Cardiac fibroblast (primary cell): ENCODE measurements at places on chromosomes 1 and 21.
A peak's percentile ranks its signal among the peaks of the same experiment; 100 is the strongest.

DNA sequence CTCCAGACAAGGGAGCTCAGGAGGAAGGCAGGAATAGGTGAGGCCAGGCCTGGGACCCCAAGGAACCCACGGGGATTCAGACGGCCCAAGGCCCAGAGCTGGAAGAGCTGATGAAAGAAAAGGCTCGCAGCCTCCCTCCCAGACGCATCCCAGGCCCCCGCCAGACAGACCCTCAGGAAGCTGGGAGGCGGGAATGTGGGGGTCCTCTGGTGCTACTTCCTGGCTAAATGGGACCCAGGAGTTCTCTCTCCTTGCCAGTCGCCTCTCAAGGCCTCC is 430 bp downstream of the FBXO2 start:
- DNase-seq: no peak

GRCh38 chr1:194420706-194421105 is 1234.3 kb upstream of the B3GALT2 start:
- no peak for DNase-seq

DNA sequence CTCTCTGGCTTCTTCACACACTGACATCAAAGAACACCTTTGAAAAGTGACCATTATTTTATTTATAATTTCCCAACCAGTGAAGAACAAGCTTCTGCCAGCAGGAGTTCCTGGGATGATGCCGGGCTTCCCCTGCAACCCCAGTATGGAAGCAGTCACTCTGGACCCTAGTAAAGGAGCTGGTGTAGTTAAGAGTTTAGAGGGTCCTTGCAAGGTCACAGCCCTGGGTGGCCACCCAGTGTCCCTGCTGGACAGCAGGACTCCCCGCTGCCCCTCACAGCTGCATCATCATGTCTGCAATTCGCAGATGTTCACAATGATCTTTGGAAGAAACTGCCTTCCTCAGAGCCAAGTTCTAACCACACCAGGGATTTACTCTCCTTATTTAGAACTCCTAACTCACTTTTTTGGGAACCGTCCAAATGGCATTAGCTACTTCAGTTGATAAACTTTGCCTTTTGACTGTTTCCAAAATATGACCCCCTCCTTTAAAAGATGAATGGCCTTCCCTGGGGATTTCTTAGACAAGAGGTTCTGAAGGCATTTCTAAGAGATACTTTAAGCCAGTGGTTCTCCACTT is 90.6 kb downstream of the HIVEP3 start:
- DNase-seq: peak; percentile 53

- DNase-seq: no peak
These were observed 61.6 kb upstream of the SPAG17 start for GRCh38 chr1:118246646-118247045.

GRCh38 chr1:39898191-39898590 is 3.5 kb downstream of the MYCL start:
- no peak for DNase-seq

GRCh38 chr1:11885916-11886315 is 27.2 kb upstream of the NPPB start:
- no peak for DNase-seq

GRCh38 chr1:160097911-160098851 is at the start of gene IGSF8:
TSS of gene IGSF8 (minus strand) at chr1:160098619. CDS start at chr1:160098472, 147 bp downstream.
- peak; percentile 75 for DNase-seq

- peak; percentile 41 for DNase-seq
These were observed 59.4 kb upstream of the IFI44L start for GRCh38 chr1:78560811-78561210.

GRCh38 chr1:39170731-39171667 is 33.5 kb upstream of the MACF1 start:
- DNase-seq: no peak

- peak; percentile 72 for DNase-seq
These were observed 147.2 kb downstream of the CHD1L start for GRCh38 chr1:147389532-147390184.

DNA sequence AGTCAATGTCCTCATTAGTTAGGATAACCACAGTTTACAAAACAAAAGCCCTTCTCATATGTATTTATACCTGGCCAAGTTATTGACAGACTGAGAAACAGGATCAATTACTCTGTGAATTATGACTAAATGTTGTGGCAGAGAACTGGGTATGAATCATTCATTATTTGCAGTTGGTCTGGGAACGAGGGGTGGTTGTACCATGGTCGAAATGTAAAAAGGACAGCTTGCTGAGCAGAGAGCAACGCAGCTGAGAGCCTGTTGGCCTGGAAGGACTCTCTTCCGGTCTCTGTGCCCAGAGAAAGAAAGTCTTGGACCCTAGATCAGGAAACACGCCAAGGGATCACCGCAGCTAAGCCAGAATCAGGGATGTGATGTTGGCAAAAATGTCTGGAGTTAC is 169.6 kb downstream of the DISC1 start:
- no peak for DNase-seq

- peak; percentile 32 for DNase-seq
These were observed 66.7 kb upstream of the ANGPTL3 start for GRCh38 chr1:62530516-62531154.

DNA sequence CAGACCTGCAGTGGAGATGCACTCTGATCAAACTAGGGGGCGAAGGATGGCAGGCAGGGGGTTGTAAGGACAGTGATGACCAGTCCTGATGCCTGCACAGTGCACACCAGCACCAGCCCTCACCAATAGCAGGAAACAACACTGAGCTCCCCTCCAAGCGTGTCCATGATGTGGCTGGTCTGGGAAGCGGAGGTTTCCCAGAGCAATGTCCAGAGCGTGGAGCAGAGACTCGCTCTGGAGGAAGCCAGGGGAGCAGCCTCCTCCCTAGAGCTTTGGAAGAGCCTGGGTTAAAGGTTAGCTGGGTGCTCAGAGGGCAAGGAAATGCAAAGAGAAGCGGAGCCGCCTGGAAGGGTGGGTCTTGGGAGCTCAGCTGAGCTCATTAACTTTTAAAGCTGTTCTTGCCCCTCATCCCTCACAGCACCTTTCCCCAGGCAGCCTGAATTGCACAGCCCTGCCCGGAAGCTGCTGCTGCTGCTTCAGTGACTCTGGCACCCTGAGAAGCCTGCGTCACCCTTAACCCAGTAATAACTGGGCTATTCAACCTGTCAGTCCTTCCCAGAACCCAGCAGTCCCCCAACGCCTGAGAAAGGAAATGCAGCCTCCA is 162.2 kb upstream of the RAB4A start:
- no peak for DNase-seq

DNA sequence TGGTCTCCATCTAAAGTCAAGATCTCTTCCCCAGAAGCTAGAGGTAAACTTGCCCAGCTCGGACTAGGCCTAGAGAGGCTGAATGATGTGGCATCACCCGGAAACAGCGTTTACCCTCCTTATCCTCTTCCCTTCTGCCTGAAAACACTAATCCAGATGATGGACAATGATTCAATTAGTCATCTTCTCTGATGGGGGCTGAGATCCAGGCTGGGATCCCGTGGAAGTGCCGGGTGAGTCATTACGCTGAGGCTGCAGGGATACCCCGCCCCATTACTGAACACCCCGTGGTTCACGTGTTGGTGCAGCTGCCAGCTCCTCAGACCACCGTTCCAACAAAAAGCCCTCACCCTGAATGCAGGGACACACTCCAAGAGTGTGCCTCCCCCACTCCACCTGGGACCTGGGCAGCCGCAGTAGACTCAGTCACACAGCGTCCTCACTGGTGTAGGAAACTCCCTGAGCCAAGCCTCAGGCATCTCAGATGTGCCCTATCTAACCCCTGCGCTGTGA is 2.0 kb downstream of the S100A6 start:
- peak; percentile 93 for DNase-seq

- no peak for DNase-seq
These were observed 136.9 kb upstream of the SPATA6 start for GRCh38 chr1:48608882-48609281.

- peak; percentile 90 for DNase-seq
These were observed 49.7 kb upstream of the MACF1 start for GRCh38 chr1:39154553-39155421.

- no peak for DNase-seq
These were observed 197.2 kb downstream of the CHRM3 start for GRCh38 chr1:239583536-239583935.

GRCh38 chr21:44828362-44829056 is 10.6 kb upstream of the SUMO3 start:
- no peak for DNase-seq

DNA sequence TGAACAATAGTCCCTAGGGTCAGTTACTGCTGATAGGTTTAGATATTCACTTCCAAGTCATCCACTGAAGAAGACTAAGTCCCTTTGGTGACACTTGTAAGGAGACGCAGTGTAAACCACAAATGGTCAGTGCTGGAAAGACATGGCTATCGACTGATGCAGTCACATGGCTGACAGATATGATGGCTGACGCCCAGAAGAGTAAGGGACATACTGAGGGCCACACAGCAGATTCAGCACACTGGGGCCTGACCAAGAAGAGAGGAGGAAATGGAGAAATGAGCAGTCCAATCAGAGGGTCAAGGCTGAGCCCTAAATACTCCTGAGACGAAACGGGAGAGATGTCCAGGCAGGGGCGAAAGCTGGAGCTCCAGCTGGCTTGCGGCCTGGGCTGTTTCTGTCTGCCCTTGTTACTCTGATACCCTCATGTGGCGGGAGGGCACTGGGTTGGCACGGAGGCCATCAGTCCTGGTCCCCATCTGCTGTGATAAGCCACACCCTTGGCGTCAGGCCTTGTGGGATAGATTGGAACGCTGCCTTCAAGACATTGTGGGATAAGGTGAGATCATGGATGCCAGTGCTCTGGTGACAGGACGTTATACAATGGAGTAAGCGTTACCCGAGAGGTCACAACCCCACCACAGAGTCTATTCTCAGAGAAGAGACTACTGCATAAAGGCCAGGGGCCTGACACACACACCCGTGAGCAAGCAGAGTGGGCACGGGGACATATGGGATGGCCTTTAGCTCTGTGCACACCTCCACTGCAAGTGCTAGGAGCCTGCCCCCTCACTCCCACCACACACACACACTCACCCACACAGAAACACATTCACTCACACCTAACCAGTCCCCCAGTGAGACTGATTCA is 158.4 kb downstream of the TRABD2B start:
- no peak for DNase-seq

- no peak for DNase-seq
These were observed 162.6 kb downstream of the RHOU start for GRCh38 chr1:228897901-228898300.

- DNase-seq: no peak
These were observed 28.9 kb upstream of the VAV3 start for GRCh38 chr1:107993920-107994319.

DNA sequence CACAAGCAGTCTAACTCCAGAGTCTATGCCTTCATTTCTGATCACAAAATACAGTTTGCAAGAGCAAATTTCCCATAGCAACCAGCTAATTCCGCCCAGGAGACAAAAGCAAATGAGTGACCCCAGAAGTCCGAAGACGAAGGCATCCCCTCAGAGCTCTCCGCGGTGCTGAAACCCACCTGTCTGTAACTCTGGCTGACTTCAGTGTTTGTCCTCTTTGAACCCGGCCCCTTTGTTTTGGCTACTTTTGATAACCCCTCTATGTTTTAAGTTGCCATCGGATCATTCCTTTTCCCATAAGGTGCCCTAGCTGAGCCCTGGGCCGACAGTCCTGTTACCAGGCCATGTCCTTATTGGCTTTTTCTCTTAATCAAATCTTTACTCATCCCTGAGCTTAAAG is 515.8 kb downstream of the PTPRU start:
- no peak for DNase-seq

DNA sequence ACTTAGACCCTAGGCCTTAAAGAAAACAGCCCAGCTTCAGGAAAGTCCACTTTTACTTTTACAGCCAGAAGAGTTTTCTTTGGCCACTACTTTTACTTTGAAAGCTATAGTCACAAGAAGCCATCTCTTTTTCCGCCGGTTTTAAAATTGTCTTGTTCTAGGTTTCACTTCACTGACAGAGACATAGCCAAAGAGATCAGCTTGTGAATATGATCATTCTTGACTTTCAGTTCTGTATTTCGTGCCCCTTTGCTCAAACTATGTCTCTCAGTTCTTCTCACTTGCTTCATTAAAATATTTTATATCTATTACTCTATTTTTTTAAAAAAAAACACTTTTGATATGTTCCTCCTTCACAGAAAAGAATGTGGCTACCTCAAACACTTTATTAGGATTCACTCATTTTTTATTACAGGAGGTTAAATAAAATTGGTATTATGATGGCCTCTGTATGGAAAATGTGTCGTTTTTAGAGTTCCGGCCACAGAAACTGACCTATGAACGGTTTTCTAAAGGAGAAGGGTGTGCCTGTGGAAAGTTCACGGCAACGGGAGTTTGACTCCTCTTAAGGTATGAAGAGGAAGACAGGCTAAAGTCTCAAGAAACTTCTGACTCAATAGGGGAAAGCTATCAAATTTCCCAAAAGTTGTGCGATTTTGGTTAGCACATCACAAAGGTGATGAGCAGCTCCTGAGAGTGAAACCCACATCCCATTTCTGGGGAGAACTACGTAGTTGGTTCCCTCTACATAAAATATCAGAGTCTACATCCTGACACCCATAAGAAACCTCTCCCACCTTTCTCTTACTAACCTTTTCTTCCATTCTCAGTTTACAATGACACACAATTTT is 1.2 kb downstream of the MCOLN2 start:
- no peak for DNase-seq

DNA sequence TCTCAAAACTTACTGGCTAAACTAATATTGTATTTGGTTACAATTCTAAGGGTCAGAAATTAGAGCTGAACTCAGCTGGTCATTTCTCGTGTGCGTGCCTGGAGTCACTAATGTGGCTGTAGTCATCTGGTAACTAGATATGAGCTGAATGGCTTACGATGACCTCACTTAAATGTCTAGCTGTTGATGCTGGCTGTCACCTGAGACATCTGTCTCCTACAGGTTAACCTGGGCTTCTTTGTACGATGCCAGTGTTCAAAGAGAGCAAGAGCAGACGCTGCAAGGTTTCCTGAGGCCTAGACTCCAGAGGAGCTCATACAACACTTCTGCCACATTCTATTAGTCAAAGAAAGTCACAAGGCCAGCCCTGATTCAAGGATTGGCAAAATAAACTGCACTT is 17.1 kb upstream of the ALG6 start:
- no peak for DNase-seq

DNA sequence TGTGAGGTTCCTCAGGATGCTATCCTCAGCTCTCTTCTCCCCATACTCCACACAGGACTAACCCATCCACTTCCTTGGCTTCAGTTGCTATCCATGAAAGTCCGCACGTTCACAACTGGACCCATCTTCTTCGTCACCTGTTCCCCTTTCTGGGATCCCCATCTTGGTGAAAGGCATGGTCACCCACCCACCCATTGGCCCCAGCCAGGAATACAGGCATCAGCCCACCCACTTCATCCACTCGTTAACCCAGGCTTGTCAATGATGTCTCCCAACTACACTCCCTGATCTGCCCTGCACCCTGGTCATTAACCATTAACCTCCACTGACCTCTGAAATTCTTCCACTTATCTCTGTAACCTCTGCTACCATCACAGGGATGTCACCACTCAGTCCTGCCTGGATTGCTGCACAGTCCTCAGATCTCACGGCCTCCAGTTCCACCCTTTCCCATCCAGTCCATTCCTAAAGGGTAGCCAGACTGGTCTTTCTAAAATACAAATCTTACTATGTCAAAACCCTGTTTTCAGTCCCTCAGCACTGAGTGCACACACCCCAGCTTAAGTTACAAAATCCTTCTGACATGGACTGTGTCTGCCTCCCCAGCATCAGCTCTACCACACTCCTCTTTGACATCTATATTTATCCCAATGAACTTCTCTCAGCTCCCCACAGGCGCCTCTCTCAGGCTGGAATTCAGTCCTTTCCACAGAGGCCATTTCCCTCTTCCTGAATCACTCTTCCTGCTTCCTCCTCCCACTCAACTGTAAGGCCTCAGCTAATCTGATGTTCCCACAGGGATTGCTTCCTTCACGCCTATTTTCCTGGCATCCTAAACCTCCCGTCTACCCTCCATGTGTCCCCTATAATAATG is 10.4 kb downstream of the PGLYRP4 start:
- no peak for DNase-seq

- no peak for DNase-seq
These were observed 28.8 kb downstream of the ZP4 start for GRCh38 chr1:237861944-237862343.
